Neural crest cell (in vitro differentiated cells): ENCODE measurements at places on chromosomes 7 and 10.

- no peak for DNase-seq
These were observed 652 bp upstream of the VPS26A start for GRCh38 chr10:69123306-69123746.

- DNase-seq = no peak
These were observed 431.8 kb upstream of the MGMT start for GRCh38 chr10:129035052-129035827.

- DNase-seq = no peak
These were observed 1093.5 kb downstream of the NRG3 start for GRCh38 chr10:82968533-82968932.

DNA sequence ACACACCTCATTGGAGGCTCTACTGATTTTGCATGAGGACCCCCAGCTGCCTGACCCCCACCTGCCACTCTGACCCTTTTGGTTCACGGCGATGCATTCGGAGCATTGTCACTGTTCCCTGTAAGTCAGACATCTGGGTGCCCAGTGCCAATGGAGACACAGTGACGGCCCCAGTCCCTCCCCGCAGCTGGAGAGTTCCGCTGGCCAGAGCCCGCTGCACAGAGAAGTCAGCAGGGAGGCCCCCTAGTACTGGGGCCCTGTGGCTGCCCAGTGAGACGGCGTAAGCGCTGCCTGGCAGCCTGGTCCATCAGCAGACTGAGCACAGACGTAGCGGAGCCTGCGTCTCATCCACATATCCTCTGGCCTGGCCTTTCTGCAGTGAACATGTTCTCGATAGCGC lies 77.5 kb downstream of the NKX6-2 start:
- no peak for DNase-seq

DNA sequence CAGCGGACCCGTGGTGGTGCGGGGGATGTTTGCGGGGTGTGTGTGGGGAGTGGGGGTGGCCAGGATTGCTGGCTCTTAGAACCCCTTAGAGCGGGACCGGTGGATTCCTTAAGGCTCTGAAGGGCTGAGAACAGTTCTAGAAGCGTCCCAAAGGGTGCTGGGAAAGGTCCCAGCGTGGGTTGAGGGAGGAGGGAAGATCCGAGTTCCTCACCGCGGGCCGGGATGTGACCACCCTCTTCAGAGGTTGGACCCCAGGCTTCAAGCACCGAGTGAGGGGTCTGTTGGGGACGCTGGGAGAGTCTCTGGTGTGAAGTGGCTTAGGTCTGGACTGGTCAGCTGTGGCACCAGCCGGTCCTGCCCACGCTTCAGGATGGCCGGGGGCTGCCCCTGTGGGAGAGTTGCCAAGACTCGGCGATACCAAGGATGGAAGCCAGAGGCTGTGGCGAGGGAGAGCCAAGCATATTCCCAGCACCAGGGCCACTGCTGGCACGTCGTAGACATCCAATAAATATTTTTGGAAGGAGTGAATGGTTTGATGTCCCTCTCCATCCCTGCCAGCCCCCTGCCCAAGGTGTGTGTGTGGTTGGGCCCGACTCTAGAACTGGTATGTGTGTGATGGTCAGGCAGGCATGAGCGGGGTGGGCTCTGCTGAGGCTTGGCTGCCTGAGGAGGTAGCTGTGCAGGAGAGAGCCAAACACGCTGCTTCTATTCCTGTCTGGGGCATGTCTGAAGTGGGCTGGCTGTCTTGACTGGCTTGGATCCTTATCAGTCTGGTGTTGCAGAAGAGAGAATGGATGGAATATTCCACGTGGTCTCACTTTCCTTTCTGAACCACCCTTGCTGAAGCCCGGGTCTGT lies 19.2 kb downstream of the ZNF775 start:
- no peak for DNase-seq
